ENCODE measurements at places on chromosomes 11 and 22.

DNA sequence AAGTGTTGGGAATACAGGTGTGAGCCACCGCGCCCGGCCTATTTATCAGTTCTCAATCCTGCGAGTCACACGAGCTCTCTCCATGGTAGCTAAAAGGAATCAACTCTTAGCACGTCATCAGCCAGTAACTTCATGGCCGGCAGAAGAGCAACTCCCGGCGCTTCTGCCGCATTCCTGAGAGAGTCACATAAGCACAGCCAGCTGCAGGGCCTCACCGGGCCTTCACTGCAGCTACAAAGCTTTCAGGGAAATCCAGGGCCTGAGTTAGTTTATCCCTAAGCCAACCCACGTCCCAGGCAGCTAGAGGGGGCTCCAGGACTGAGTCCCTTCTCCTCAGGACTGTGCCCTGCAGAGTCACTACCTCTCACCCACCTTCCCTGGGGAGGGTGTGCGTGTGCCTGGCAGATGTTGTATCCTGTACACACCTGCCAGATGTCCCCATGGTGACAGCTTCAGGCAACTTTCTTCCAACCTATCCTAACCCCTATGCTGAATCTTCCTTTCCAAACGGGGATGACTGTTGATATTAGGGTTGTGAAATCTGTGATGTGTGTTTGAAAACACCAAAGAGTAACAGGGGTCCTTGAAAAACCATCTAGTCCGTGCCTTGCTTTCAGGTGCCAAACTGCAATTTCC is 45.9 kb upstream of the ARFGAP3 start:
- no peak for DNase-seq

DNA sequence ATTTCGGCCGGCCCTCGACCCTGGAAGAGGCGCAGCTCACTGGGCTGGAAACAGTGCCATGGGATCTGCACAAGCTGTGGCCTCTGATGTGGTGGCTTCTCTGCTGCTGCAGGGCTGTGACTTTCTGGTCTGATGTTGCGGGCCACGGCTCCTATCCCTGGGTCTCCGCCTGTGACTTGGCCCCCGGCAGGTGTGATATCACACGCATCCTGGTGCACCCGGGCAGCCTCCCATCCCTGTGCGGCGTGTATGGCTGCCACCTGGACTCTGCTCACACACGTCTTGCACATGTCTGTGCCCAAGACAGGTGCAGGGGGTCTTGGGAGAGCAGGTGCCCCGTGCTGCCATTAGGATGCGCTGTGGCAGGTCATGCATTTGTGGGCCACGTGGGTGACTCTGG is 31.1 kb downstream of the GRAMD4 start:
- no peak for DNase-seq

DNA sequence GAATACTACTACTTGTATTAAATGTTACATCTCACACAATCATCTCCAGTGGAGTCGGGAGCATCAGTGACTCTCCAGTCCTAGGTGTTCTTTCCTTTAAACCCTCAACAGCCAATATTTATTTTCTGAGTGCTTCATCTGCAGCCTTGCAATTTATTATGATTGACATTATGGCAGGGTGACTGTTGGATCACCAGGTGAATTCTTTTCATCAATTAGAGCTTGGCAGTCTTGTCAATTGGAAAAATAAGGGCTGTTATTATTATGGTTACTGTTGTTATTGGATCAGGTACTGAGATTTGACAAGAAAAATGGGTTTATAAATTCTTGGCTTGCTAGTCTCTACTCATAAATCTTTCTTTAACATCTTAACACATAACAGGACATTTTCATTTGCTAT is 27.5 kb upstream of the HTATIP2 start:
- no peak for DNase-seq

DNA sequence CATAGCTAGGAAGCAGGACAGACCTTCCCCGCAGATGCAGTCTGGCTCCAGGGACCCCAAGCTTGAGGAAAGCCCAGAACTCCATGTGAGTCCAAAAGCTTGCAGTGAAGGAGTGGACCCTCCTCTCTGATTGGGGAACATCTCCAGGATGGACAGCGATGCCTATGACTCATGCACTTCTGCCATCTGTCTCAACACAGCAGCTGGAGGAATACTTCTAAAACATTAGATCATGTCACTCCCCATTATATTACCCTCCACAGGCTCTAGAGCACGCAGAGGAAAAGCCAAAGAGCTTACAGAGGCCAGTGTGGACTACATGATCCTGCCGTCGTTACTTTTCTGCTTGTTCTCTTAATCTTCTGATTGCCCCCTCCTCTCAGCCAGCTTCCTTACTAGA is 605.7 kb downstream of the INSC start:
- DNase-seq = no peak

- no peak for DNase-seq
Measured at GRCh38 chr11:94934846-94935245, 38.5 kb downstream of the CWC15 start.

DNA sequence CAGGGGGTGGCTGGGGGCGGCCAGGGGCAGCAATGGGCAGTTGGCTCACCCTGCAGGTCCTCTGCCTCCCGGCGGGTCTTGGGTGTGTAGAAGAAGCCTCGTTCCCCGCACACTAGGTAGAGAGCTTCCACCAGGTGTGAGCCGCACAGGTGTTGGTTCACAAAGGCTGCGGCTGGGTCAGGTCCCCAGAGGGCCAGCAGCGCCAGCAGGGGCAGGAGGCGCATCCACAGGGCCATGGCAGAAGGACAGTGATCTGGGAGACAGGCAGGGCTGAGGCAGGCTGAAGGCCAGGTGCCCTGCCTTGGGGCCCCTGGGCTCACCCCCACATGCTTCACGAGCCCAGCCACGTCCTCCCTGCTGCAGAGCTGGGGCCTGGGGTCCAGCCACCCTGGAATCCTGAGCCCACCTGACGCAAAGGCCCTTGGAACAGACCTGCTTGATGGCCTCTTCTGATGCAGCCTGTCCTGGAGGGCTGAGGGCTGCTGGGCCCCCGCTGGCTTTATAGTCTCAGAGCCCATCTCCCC is at the start of gene INS:
INS (minus strand) TSS at position 474 of the 524 bp plus-strand sequence; CDS start at position 236, 238 bp downstream.
- DNase-seq = no peak

DNA sequence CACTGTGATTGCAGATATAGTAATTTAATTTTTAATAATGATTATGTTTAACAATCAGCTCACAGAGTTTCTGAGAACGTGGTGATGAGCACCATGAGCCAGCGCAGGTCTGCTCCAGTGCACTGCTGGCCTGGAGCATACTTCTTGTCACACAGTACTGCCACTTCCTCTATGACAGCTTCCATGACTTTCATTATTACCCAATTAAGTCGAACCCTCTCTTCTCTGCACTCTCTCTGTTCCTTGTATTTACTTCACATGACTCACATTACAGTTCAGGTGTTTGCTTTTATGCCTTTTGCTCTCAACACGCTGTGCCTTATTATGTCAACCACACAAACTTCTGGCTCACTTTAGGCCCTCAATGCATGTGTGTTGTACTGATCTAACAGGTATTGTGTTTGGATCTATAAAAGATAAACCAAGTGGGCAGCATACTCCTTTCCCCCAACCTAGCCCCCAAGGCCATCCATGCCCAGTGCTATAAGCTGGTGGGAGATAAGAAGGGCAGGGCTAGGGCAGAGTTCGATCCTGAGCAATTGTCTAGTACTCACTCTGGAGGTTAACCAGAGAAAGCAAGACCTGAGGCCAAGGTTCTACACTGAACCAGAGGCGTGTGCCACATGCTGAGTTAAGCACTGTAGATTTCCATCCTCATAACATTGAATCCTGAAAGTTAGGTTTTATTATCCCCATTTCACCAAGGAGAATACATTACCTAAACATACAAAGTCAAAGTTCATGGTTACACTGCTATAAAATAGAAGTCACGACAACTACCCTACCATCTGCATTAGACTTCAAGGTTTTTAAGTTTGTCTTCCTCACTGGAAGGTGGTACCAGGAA is 356.5 kb downstream of the INSC start:
- DNase-seq = no peak

GRCh38 chr11:75141166-75141565 is 9.7 kb upstream of the SLCO2B1 start:
- DNase-seq = no peak

- DNase-seq = no peak
Measured at GRCh38 chr22:38081941-38082828, 1.8 kb downstream of the SLC16A8 start.

GRCh38 chr11:110886288-110886970 is 174.2 kb upstream of the ARHGAP20 start:
- no peak for DNase-seq

GRCh38 chr11:2827256-2827655 is 58.3 kb downstream of the CDKN1C start:
- DNase-seq = no peak

DNA sequence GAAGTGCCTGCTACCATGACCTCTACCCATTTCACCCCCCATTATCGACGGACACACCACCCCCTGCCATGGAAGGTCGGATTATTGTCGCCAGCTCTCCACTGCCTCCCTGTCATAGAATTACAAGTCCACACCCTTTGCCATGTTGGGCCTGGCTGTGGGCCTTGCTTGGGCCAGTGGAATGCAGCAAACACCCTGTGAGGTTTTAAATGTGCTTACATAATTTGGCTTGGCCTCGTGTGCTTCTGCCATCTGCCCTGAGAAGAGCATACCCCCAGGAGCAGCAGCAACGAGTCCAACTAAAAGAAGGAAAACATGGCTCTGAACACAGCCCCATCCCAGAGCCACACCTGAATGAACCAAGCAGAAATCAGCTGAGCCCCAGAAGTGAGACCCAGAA is 94.1 kb upstream of the PRDM11 start:
- DNase-seq = no peak

GRCh38 chr22:36383110-36383581 is 4.6 kb downstream of the MYH9 start:
- no peak for DNase-seq

DNA sequence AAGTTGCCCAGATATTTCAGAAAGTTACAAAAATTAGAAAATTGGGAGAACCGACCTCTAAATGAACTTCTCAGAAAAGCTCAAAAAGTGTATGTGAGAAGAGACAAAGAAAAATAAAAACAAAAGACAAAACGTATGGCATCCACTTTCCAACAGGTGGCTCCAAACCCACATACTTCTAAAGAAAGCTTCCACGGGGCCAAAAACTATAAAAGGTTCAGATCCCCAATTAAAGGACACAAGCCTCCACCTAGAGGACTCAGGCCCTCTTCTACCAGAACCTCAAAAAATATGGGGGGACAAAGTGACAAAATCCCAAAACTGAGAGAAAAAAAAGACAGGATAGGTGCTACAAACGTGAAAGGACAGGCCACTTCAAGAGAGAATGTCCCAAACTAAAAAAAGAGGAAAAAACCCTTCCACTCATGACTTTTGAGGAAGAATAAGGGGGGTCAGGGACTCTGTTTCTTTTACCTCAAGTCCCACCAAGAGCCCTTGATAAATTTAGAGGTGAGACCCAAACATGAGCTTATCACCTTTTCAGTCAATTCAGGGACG is 8.8 kb downstream of the SCGB2A1 start:
- DNase-seq = no peak

DNA sequence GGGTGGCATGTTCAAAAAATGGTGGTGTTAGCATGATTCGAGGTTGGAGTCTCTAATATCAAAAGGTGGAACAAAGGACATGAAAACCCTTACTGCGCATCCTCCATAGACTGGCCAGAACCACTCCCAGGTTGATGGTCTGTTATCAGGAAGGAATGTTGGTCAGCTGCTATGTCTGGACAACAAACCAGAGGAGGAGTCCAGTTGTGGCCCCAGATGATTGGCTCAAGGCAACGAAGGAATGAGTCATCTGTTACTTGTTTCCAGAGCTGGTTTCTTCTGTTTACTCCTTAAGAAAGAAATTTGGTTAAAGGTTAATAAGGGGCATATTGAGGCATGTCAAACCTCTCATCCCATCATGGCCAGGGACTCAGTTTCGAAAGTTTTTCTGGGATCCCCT is 56.8 kb upstream of the GRIA4 start:
- no peak for DNase-seq

- no peak for DNase-seq
Measured at GRCh38 chr11:98725471-98725870, 295.3 kb upstream of the CNTN5 start.

DNA sequence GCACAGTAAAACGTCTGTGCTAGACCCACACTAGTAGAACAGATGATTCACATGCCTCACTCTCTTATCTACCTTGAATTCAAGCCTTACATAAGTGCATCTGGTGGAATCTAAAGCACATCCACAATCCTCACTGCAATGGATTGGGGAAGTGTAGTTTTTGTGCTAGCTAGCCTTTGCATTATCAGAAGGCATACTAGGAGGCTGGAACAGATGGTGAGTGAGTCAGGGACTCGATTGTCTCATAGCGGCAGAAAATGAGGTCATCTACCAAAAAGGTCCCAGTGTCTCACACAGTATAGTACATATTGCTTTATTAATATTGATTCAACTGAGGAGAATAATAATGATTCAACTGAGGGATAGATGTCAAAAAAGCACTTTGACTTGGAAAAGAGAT is 9.3 kb downstream of the MSANTD4 start:
- no peak for DNase-seq

DNA sequence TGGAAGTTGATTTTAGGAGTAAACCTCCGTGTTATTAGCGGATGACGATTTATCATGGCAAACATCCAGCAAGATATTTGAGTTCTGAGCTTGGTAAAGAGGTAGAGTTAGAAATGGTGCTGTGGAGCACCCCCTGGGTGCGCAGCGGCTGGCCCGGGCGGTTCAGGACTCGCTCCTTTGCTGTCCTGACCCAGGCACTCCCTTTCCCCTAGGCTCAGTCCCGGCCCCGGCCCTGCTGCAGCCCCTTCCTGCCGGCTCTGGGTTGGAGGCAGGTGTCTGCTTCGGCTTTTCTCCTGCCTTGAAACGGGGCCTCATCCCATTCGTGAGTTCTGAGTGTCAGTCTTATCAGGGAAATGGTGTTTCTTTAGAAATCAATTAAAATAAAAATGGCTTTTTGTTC is 33.4 kb downstream of the AP2A2 start:
- no peak for DNase-seq

- no peak for DNase-seq
Measured at GRCh38 chr11:60069450-60069849, 13.0 kb downstream of the MS4A3 start.

DNA sequence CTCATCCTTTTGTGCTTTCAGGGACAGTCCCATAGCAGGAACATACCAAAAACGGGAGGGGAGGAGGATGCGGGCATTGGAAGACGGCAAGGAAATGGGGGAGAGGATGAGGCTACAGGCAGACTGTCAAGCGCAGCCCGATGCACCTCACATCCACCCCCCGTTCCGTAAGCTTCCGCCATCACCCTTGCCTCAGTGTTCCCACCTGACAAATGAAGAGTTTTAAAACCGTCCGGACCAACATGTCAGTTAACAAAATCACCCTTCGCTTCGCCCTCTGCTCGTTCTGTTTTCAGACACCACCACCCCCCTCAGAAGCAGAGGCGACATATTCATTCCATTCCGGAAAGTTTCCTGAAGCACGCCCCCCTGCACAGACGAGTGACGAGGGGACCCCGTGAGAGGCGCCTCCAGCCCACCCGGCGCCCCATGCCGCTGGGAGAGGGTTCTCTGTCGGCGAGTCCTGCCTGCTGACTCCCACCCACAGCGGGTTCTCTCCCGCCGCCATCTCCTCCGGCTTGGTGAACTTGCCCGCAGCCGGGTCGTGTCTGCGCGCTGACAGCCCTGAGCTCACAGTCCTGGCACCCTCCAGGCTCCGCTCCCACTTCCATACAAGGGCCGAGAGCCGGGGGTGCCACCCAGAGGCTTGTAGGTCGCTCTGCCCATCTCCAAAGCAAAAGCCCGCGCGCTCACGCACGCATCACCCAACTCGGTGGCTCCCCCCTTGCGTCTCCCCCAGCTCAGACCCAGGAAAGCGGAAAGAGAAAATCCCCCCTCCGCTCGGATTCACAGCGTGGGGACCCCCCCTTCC is 1.5 kb downstream of the IGSF9B start:
- DNase-seq = no peak
